Panc1 (cell line): ENCODE measurements at places on chromosomes 7 and 10. TPM values are rescaled to one million over a fixed set of nuclear protein-coding genes. Genes with fewer than 3 reads are reported as not detected.

DNA sequence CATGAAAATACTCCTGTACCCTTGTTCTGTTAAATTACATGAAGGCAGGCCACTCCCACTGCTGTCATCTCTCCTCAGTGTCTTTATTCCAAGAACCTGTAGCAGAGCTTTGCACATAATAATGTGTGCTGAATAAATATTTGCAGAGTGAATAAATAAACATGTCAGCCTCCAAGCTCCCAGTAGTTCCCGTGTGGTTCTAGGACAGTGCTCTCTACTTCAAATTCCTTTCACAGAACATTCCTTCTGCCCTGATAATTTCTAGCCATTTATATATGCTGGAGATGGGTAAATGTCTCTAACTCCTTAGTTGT lies 20.3 kb upstream of the HYAL4 start:
- no peak overlapping the region for H3K27ac ChIP-seq
- no peaks in the 10 kb centered on the region for H3K36me3 ChIP-seq
- no peaks in the 10 kb centered on the region for H3K4me1 ChIP-seq
- no peak for DNase-seq

- no peaks in the 10 kb centered on the region for H3K4me1 ChIP-seq
- DNase-seq: no peak
- H3K27me3 ChIP-seq: no peaks in the 10 kb centered on the region
- no peak overlapping the region for H3K4me3 ChIP-seq
Observed at GRCh38 chr10:66176772-66177171, 749.1 kb upstream of the LRRTM3 start.

DNA sequence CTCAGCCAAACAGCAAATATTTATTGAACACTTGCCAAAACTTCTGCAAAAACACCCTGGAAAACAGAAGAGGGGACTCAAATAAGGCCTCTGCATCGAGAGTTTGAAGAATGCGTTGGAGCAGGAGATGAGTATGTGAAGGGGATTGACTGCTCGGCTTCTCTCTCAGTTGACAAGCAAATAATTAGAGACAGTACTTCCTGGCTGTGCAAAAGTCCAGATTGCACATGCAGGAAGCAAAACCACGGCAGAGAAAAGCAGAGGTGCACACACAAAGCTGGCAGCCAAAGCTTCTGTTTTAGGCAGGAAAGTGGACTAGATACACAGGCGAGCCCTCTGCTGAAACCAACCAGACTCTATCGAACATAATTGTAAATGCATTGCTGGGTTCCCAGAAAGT lies 343.6 kb upstream of the MGMT start:
- H3K36me3 ChIP-seq: no peaks in the 10 kb centered on the region
- no peaks in the 10 kb centered on the region for H3K4me1 ChIP-seq
- no peak for DNase-seq
- no peaks in the 10 kb centered on the region for H3K27me3 ChIP-seq
- H3K4me3 ChIP-seq: no peak overlapping the region

CRYGN gene
- 0.74 TPM for total RNA-seq

GRCh38 chr10:99540657-99541531 lies 8.2 kb downstream of the NKX2-3 start:
- no peak overlapping the region for H3K27ac ChIP-seq
- peaks cover 5% of the 10 kb centered on the region; the same call in 1 of the 2 replicates for H3K4me1 ChIP-seq
- H3K27me3 ChIP-seq: peaks cover 32% of the 10 kb centered on the region
- no peak for DNase-seq
- H3K36me3 ChIP-seq: no peaks in the 10 kb centered on the region
- H3K4me3 ChIP-seq: peak overlapping the region; percentile 38

GRCh38 chr7:3150027-3150426 lies 106.4 kb upstream of the CARD11 start:
- no peak for DNase-seq
- no peaks in the 10 kb centered on the region for H3K27me3 ChIP-seq
- H3K36me3 ChIP-seq: no peaks in the 10 kb centered on the region
- no peaks in the 10 kb centered on the region for H3K4me1 ChIP-seq
- H3K27ac ChIP-seq: no peak overlapping the region

DNA sequence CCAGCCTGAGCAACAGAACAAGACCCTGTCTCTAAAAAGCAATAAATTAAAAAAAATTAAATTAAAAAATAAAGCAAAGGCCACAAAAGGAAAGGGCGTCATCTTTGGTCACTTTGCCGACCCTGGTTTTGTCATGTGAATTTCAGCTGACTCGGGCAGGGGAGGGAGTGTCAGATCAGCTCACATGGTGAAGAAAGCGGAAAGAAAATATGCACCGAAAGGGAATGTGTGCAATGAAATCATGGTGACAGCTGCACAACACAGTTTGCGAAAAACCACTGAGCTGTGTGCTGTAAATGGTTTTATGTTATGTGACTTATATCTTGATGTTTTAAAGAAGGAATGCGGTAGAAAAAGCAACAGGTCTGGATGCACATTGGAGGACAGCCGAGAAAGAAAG lies 39.8 kb downstream of the RCC1L start:
- no peaks in the 10 kb centered on the region for H3K27me3 ChIP-seq
- H3K27ac ChIP-seq: no peak overlapping the region
- H3K4me1 ChIP-seq: no peaks in the 10 kb centered on the region
- no peak overlapping the region for H3K4me3 ChIP-seq
- no peaks in the 10 kb centered on the region for H3K36me3 ChIP-seq
- no peak for DNase-seq

- H3K4me1 ChIP-seq: no peaks in the 10 kb centered on the region
- DNase-seq: no peak
- no peak overlapping the region for H3K4me3 ChIP-seq
- H3K36me3 ChIP-seq: no peaks in the 10 kb centered on the region
Observed at GRCh38 chr7:55343860-55344606, 21.1 kb upstream of the LANCL2 start.
